ENCODE measurements at places on chromosomes 7 and 10. TPM values are rescaled to one million over a fixed set of nuclear protein-coding genes. Genes with fewer than 3 reads are reported as not detected.
A peak's percentile ranks its signal among the peaks of the same experiment; 100 is the strongest.

The EPHA1 gene
- not detected for total RNA-seq

DNA sequence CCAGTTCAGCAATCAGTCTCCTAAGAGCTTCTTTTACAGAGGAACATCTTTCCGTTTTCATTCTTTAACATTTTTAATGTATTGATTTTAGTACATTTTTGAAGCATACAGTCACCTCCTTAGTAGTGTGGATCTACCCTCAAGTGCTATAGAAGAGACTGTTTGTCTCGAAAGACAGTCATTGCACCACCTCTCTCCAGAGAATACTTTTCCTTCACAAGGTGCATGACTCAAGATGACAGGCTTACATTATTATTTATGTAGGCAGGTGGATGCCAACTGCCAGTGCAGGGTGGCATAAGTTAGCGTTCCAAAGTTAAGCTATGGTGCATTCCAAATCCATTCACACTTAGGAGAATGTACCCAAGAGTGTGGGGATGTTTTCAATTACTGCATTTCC lies 71.8 kb downstream of the ZEB1 start:
- no peak overlapping the region for H3K4me3 ChIP-seq
- no peak for DNase-seq
- no peaks in the 10 kb centered on the region for H3K4me1 ChIP-seq
- no peaks in the 10 kb centered on the region for H3K27me3 ChIP-seq

DNA sequence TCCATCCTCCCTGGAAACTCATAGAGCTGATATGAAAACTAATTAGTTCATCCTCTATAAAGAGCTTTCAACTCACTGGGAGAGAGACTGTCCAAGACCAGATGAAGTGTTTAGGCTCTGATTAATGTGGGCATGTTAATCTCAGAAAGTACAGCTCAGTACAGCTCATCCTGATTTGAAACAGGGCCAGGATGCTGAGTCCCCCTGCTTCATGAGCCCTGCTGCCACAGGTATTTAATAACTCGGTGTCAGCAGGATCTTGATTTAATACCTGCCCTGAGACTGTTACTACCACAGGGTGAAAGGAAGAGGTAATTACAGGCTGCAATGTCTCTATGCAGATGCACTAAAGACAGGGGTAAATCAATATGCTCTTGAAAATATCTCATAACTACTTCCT lies 10.8 kb downstream of the LMOD2 start:
- no peak overlapping the region for H3K27ac ChIP-seq

GRCh38 chr7:39527296-39527695 lies 38.9 kb upstream of the YAE1 start:
- DNase-seq: peak; percentile 35
- no peaks in the 10 kb centered on the region for H3K4me1 ChIP-seq
- no peaks in the 10 kb centered on the region for H3K36me3 ChIP-seq
- H3K4me3 ChIP-seq: no peak overlapping the region
- peaks cover 2% of the 10 kb centered on the region for H3K27me3 ChIP-seq

DNA sequence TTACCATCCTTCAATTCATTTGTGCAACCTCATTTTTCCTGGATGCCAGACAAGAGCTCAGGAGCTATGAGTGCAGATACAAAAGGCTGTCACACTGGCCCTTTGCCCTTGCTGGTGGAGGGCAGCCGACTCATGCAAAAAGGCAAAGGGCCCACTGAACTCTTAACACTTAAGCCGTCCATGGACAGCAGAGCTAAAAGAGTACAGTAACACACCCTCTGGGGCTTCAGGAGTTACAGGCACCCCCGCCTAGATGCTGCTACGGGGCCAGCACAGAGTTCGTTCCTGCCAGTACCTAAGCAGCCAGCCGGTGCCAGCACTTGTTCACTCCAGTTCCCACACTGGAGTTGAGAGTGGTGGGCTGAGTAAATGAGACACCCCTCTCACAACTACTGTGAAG lies 69.9 kb upstream of the MRLN start:
- peaks cover 5% of the 10 kb centered on the region for H3K4me1 ChIP-seq
- H3K4me3 ChIP-seq: no peak overlapping the region
- no peaks in the 10 kb centered on the region for H3K36me3 ChIP-seq
- no peak overlapping the region for H3K27ac ChIP-seq
- H3K27me3 ChIP-seq: no peaks in the 10 kb centered on the region

The OR9A2 gene
- not detected for total RNA-seq

- no peaks in the 10 kb centered on the region for H3K4me1 ChIP-seq
- H3K4me3 ChIP-seq: no peak overlapping the region
- no peak for DNase-seq
These were observed 657.9 kb downstream of the NXPH1 start for GRCh38 chr7:9091282-9091681.

GRCh38 chr7:4006687-4007086 lies 675.4 kb upstream of the FOXK1 start:
- no peak for DNase-seq
- H3K4me3 ChIP-seq: no peak overlapping the region
- H3K4me1 ChIP-seq: peaks cover 4% of the 10 kb centered on the region
- no peak overlapping the region for H3K27ac ChIP-seq
- no peaks in the 10 kb centered on the region for H3K27me3 ChIP-seq

DNA sequence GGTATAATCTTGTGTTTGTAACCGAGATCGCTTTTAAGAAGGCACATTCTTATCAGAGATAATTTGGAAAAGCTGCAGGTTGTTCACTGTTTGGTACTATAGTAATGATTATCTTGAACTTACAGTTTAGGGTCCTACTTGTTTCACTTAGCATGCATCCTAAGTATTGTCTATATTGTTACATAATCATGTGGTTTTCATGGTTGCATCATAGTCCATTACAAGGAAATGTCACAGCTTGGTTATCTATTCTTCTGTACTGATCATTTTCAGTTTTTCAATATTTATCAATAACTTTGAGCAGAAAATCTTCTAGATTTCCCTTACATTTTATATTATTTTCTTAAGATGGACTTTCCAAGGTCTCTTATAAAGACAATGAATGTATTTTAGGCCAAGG lies 116.3 kb downstream of the PLPP4 start:
- DNase-seq: no peak
- no peak overlapping the region for H3K4me3 ChIP-seq
- no peak overlapping the region for H3K27ac ChIP-seq
- no peaks in the 10 kb centered on the region for H3K36me3 ChIP-seq

DNA sequence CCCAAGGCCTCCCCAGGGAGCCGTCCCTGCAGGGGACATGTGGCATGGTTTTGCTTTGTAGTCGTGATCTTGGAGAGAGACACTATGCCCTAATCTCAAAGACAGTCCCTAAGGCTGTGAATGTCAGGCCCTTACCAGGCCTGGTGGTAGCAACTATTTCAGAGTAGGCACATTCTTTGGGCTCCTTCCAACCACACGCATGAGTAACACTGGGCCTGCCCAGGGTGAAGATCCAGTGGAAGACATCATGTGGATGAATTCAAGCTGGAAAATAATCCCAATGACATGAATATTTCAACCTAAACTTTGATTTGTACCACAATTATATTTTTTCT lies 39.5 kb upstream of the INSIG1 start:
- H3K4me1 ChIP-seq: peaks cover 12% of the 10 kb centered on the region
- H3K36me3 ChIP-seq: no peaks in the 10 kb centered on the region
- no peak overlapping the region for H3K4me3 ChIP-seq

DNA sequence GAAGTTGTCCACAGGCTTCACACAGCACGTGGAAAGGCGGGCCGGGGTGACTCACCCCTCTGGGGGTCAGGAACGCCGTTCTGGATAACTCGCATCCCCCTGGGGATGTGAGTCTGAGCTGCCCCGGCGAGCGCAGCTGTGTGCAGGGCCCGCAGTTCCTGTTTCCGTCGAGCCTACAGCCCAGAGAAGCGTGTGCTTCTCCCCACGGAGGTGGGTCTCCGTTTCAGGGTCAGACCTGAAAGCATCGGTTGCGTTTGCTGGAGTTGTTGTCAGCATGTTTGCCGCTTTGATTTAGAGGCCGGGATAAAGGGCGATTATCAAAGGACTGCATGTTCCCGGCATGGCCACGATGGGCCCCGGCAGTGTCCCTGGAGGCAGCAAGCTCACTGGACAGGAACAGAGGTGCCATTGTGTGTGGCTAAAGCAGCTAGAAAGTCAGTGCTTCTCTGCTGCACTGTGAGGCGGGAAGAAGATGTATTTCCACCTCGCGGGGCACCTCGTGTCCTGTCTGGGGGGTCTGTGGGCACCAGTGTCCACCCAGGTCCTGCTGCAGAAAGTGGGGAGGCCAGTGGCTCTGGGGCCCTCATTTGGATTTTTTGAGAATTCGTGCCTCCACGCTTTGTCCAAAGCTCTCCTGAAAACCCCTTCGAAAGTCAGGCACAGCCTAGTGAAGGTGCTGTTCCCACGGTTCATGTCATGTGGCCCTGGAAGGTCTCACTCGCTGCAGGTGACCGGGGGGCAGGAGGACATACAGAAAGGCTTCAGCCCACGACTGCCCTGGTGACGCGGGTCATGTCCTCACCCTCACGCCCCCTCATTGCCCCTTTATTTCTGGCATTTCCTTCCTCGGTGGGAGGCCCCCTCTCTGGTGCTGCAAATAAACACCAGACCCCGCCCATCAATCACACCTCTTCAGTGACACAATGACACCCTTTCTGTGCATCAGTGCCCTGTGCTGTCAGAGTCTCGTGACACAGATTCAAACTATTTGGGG lies 27.4 kb upstream of the GDI2 start:
- H3K36me3 ChIP-seq: no peaks in the 10 kb centered on the region
- H3K27ac ChIP-seq: no peak overlapping the region
- H3K27me3 ChIP-seq: no peaks in the 10 kb centered on the region
- H3K4me1 ChIP-seq: no peaks in the 10 kb centered on the region

GRCh38 chr10:110430340-110431273 lies 67.1 kb upstream of the DUSP5 start:
- no peak overlapping the region for H3K27ac ChIP-seq
- no peaks in the 10 kb centered on the region for H3K27me3 ChIP-seq
- no peak for DNase-seq
- no peaks in the 10 kb centered on the region for H3K4me1 ChIP-seq

The PNLIPRP2 gene
- total RNA-seq: not detected

The GRM3 gene
- total RNA-seq: not detected

The EBF3 gene
- 2.0 TPM for total RNA-seq

The XRCC2 gene
- total RNA-seq: 8.5 TPM

The AKR1D1 gene
- not detected for total RNA-seq

The HKDC1 gene
- total RNA-seq: not detected

- no peak overlapping the region for H3K27ac ChIP-seq
- H3K27me3 ChIP-seq: no peaks in the 10 kb centered on the region
- no peak overlapping the region for H3K4me3 ChIP-seq
- H3K36me3 ChIP-seq: no peaks in the 10 kb centered on the region
- no peak for DNase-seq
- no peaks in the 10 kb centered on the region for H3K4me1 ChIP-seq
These were observed 1.4 kb downstream of the C10orf71 start for GRCh38 chr10:49300140-49300974.

DNA sequence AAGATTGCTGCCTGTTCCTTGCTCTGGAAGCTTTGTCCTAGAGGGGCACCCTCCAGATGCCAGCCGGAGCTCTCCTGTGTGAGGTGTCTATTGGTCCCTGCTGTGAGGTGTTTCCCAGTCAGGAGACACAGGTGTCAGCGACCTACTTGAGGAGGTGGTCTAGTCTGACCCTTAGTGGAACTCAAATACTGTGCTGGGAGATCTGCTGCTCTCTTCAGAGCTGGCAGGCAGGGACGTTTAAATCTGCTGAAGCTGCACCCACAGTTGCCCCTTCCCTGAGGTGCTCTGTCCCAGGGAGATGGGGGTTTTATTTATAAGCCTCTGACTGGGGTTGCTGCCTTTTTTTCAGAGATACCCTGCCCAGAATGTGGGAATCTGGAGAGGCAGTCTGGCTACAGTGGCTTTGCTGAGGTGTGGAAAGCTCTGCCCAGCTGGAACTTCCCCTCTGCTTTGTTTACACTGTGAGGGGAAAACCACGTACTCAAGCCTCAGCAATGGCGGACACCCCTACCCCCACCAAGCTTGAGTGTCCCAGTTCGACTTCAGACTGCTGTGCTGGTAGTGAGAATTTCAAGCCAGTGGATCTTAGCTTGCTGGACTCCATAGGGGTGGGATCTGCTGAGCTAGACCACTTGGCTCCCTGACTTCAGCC lies 119.2 kb downstream of the PPP1R9A start:
- H3K27ac ChIP-seq: no peak overlapping the region
- no peak overlapping the region for H3K4me3 ChIP-seq
- DNase-seq: no peak
- no peaks in the 10 kb centered on the region for H3K4me1 ChIP-seq

The EN2 gene
- total RNA-seq: not detected

The CYCS gene
- 143 TPM for total RNA-seq

The CCDC146 gene
- total RNA-seq: 2.2 TPM

- no peaks in the 10 kb centered on the region for H3K4me1 ChIP-seq
- no peak overlapping the region for H3K4me3 ChIP-seq
- H3K36me3 ChIP-seq: no peaks in the 10 kb centered on the region
- H3K27me3 ChIP-seq: no peaks in the 10 kb centered on the region
- H3K27ac ChIP-seq: no peak overlapping the region
These were observed 558.8 kb upstream of the CNTNAP2 start for GRCh38 chr7:145557805-145558204.

DNA sequence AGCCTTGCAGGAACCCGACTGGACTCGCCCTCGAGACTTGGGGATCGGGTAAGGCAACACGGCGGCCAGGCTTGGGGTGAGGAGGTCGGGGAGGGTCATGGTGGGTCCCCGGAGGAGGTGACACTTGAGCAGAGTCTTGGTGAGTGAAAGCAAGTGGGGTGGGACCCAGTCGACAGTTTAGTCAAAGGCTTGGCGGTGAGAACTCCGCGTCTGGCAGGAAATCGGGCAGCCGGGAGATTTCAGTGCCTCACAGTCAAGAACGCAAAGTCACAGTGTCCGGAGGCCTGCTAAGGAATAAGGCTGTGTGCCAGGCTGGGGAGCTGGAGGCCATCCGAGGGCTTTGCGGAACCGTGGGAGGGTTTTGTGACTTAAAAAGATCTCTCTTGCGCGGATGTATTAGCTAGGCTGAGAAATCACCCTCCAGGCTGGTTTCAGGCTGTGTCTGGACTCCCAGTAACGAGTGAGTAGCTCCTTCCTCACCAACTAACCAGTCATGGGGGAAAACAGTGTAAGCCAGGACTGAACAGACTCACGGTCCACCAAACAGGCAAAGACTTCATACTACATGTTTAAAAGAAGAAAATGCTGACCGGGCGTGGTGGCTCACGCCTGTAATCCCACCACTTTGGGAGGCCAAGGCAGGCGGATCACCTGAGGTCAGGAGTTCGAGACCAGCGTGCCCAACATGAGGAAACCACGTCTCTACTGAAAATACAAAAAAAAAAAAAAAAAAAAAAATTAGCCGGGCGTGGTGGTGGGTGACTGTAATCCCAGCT lies 613 bp downstream of the AP5Z1 start:
- H3K4me3 ChIP-seq: peak overlapping the region; percentile 36
- no peaks in the 10 kb centered on the region for H3K27me3 ChIP-seq
- peak overlapping the region; percentile 67 for H3K27ac ChIP-seq
- peaks cover 4% of the 10 kb centered on the region for H3K36me3 ChIP-seq
- peaks cover 11% of the 10 kb centered on the region for H3K4me1 ChIP-seq

The KNDC1 gene
- not detected for total RNA-seq

The UPK3B gene
- 0.97 TPM for total RNA-seq

DNA sequence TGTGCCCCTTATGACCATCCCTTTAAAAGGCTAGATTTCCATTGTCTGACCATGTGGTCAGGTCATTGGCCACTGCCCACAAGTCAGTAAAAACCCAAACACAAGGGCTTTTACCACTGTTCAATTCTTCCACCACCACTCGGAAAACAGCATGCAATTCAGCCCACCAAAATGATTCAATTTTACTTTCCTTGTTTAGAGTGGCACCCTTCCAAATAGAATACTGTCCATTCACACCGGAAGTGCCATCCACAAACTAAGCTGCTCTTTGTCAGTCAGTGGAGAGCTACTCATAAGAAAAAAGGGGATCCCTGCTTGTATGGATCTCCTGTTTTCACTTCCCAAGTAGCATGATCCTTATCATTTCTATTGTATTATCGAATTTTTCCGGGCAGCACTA lies 350.7 kb upstream of the MBL2 start:
- no peaks in the 10 kb centered on the region for H3K4me1 ChIP-seq
- no peaks in the 10 kb centered on the region for H3K27me3 ChIP-seq
- H3K4me3 ChIP-seq: no peak overlapping the region
- no peak overlapping the region for H3K27ac ChIP-seq
- no peak for DNase-seq

Measured in endothelial cell of umbilical vein (primary cell).